ENCODE measurements at places on chromosomes 1 and 21.

DNA sequence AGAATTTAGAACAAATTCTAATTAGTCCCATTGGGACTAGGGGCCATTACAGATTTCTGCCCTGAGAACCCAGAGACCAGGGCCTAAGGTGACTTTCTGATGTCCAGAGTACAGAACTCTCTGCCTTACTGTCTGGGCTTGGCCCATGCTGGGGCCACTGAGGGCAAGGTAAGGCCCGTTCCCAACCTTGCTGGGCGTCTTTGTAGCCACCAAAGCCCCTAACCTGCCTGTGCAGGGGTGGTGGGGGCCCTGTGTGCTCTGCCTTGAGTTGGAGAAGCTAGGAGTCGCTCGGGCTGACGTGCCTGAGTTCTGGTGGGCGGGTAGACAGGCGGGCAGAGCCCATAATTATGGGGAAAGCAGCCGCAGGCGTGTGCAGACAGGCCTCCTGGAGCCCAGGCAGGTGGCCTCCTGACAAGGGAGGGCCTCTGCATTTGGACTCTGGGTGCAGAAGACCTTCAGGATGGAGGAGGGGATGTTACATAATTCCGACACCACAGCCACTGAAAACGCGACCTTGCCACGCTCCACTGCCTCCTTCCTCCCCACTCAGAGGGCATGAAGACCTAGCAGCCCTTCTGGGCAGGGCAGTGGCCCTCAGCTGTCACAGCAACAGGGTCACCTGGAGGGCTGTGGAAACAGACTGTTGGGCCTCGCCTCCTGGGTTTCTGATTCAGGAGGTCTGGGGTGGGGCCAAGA is 239.9 kb upstream of the TMEM51 start:
- DNase-seq = no peak

DNA sequence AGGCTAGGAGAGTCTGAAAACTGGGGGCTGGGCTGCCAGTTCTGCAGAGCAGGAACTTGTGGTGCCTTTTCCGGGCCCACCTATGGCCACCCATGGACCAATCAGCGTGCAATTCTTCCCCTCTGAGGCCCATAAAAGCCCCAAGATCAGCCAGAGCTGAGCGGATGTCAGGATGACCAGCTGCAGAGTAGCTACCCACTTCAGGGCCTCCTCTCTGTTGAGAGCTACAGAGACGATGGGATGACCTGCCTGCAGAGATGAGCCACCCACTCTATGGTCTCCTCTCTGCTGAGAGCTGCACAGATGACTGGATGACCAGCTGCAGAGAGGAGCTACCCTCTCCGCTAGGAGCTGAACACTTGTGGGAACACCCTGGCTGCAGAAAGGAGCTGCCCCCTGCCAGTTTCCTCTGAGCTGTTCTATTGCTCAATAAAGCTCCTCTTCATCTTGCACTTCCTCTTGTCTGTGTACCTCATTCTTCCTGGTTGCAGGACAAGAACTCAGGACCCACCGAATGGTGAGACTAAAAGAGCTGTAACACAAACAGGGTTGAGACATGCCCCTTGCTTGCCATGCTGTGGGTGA is 12.8 kb upstream of the AADACL4 start:
- DNase-seq = no peak

DNA sequence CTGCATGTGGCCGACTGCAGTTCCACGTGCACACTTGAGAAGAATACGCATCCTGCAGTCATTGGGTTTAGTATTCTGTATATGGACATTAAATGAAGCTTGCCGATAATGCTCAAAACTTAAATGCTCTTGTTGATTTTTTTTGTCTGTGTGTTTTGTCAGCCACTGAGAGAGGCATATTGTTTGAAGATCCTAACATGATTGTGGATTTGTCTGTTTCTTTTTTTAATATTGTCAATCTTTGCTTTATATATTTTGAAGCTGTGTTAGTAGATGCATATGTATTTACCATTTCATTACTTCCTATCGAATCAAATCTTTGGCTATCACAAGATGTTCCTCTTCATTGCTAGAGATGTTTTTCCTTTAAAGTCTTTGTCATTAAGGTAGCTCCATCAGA is 73.2 kb downstream of the FHAD1 start:
- no peak for DNase-seq

DNA sequence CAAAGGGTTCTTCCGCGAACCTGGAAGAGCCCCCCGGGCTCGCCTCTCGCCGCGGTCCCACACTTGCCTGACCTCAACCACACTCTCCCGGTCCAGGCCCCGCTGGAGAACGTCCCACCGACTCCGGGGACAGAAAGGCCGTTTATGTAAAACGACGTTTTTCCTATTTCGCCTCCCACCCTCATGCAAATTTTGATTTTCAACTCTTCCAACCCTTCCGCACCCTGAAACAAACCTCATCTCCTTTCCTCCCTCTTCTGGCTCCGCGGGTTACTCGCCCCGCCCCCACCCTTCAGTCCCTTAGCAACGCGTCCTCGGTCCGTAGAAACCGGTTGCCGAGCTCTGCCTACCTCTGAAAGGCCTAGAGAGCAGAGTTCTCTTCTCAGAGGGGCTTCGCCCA is at the start of gene C1orf141:
TSS of gene C1orf141 (minus strand) at position 276 of the 400 bp plus-strand sequence. CDS start 7,730 bp downstream, outside the sequence.
- peak; percentile 38 for DNase-seq

GRCh38 chr1:245500546-245500945 is 345.8 kb downstream of the KIF26B start:
- DNase-seq = no peak

GRCh38 chr1:69196071-69196470 is 371.7 kb upstream of the LRRC7 start:
- no peak for DNase-seq

GRCh38 chr1:226722901-226723656 is 16.0 kb downstream of the ITPKB start:
- no peak for DNase-seq

- DNase-seq = no peak
Measured at GRCh38 chr21:23162198-23162946, 2164.2 kb downstream of the NCAM2 start.

GRCh38 chr1:25031601-25031965 is 101.5 kb upstream of the RUNX3 start:
- peak; percentile 63 for DNase-seq

DNA sequence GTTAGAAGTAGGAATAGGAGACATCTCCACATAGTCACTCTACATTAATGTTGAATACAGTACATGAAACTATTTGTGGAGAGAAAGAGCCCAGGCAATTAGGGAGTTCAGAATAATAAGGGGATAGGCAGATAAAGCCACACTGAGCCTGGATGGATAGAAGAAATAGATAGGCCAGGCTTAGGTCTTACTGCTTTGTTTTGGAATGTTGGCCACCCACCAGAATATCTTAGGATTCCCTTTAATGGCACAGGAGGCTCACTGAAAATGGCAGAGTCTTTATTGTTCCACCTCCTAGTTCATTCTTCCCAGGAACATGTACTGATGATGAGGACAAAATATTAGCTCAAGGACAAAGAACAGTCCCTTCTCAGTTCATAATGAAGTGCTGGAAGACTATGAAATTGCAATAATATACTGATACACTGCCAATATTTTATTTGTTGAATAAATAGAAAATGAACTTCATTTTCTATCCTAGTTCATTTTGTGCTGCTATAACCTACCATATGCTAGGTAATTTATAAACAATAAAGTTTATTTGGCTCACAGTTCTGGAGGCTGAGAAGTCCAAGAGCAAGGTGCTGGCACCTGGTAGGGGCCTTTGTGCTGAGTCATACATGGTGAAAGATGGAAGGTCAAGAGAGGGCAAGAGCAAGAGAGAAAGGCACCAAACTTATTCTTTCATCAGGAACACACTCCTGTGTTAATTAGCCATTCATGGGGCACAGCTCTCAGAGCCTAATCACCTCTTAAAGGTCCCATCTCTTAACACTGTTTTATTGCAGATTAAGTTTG is 87.3 kb downstream of the TBX15 start:
- DNase-seq = no peak

DNA sequence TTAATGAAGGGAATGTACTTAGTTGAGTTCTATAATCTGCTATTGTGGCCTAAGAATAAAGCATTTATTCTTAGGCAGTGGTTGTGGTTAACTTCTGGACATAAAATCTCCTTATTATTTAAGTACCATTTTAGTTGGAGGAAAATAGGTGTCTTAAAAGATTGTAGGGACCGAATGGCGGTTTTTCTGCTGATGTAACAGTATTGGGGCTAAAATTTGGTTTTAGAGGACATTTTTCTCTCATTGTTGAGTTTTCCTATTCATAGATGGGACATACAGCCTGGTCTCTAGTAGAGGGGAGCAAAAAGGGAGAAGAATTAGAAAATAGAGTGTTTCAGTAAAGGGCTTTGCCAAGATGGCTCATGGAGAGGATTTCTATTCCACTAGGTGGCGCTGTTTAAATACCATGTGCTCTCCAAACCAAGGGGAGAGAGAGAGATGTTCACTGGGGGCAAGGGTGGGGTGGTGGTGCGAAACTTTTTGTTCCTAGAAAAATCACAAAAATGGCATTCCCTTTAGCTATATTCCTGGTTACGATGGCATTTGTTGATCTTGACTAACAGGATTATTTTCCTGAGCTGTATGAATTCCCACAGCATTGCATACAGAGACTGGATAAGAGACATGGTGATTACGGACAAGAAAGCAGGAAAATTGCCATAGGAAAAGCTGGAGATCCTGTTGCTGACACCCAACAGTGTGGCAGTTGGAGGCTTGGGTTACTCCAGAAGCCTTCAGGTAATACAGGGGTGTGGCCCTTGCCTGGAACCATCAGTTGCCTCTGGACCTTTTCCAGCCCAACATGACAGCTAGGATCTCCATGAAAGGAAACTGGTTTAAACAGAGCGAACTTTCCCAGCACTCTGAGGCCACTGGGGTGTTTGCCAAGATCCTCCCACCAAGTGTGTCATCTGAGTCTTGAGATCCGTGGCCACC is 18.2 kb upstream of the FCGR2A start:
- peak; percentile 49 for DNase-seq

DNA sequence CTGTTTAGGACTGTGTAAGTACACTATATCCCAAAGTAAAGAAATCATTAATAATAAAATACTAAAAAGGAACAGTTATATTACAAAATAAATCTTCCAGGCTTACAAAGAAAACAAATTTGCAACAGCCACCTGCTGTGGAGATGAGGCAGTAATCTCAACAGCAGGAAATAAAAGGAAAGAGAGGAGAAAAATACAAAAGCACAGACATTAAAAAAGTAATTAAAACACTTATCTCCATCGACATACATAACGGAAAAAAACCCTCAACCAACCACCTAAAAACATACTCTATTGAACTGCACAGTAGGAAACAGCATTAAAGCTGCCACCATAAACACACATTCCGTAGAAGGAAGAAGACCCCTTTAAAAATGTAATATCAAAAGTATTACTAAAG is 317.6 kb downstream of the DPYD start:
- DNase-seq = no peak

DNA sequence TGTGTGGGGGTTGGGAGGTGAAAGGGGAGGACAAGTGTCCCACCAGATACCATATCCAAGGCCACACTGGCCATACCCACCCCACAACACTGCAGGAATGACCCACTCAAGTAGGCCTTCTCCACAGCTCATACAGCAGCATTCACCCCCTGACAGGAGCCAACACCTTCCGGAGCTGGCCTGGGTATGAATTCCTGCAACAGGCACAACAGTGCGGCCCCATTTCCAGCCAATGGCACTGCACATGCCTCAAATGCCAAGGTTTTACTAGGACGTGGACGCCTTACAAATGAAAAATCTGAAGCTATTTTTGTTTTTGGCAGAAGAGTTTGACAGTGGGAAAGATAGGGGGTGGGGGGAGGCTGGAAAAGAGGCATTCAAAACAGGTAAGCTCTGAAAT is 2.0 kb downstream of the KCND3 start:
- DNase-seq = no peak

GRCh38 chr1:228157729-228158126 is 7.9 kb upstream of the IBA57 start:
- DNase-seq = no peak

- DNase-seq = no peak
Measured at GRCh38 chr1:157574836-157575235, 22.5 kb upstream of the FCRL5 start.
